ENCODE measurements at places on chromosomes 4 and X.

- DNase-seq, result no peak
Observed at GRCh38 chr4:23390246-23390645, 499.6 kb downstream of the PPARGC1A start.

DNA sequence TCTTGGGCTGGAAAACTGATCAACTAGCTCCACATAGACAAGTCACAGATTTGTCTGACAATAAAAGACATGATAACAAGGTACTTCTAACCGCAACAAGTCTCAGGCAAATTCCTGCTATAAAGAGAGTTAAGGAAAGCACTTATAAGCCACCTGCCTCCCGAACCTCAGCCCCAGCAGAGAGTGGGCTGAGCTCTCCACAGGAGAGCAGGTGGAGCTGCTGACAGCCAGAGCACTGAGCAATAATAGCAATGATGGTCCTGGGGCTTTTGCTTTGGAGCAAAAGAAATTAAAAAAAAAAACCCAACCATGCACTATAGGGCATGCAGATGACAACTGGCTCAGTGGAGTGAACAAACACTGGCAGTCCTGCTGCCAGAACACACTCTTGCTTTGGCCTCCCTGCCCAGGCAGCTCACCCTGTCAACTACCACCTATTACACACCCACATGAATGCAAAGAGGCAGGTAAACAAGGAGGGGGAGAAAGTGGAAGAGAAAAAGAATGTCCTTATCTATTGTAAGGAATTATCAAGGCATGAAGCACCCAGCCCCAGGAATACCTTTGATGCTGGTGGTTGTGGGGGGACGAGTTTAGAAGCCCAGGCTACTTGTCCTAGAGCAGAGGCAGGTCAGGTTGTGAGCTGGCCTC is 135.8 kb upstream of the DGKK start:
- DNase-seq, result no peak

GRCh38 chrX:152738560-152738959 is 5.0 kb downstream of the MAGEA12 start:
- no peak for DNase-seq

GRCh38 chrX:119604766-119605463 is 1.3 kb downstream of the NKRF start:
- no peak for DNase-seq

GRCh38 chrX:386239-386767 is 404 bp downstream of the PPP2R3B start:
- DNase-seq, result peak; percentile 51

DNA sequence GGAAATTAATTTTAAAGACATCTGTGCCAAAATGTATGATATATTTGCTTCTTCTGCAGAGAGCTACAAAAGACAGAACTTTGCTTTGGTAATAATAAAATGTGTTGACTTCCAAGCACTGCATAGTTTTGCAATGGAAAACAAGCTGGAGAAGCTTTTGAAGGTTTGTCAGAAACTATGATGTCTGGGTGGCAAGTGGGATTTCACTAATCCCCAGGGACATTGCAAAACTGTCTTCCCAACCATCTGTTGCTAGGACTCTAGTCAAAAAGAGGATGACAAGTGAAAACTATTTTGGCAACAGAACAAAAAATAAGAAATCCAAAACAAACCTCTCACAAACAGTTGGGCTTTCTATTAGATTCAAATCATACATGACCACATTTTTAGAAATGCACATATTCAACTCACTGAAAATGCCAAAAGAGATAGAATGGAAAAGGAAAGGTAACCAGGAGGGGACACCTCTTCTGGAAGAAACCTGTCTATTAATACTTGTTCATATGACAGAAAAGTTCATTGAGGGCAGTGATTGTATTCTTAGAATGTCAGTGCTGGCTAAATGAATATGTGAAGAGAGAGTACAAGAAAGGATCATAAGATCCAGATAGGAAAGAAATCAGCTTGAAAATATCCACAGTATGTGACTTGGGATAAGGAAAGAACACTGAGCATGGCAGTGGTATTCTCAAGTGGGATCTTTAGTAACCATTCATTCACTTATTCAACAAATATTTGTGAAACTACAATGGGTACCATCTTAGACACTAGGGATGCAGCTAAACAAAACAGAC is 228.0 kb downstream of the RASL11B start:
- no peak for DNase-seq

DNA sequence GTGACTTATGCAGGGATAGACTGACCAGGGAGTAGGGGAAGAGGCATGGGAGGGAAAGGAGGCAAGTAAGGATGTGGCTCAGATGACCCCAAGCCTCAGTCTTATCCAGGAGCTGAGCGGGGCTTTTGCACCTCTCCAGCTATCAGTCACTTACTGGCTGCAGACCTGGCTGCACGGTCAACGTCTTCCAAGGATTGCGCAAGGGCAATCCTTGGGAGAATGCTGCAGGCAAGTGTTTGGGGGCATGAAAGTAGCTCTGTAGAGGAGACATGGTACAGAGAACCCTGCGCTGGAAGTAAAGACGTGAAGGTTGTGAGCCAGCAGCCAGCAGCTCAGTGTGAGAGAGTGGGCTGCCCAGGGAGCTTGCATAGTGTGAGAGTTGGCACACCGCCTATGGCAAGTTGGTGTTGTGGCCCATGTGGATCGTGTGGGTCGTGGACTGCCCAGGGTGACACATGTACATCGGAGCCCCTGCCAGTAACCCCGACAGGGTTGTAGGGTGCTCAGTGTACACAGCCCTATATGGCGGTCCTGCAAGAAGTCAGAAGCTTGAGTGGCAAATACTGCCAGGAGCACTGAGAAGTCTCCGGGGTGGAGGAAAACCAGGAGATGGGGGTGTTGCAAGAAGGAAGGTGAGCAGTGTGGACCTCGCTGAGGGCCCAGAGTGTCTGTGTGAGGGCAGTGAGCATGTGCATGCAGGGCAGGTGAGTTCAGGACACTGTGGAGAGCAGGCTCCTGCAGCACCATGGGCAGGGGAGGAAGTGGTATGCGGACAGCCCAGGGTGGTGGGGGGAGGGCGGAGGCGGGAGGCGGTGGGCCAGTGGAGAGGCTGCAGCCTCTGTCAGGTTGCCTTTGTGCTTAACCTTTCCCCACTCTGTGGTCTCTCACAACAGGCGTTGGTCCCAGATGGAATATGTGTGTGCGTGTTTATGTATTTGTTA is 50.9 kb downstream of the KIT start:
- DNase-seq, result peak; percentile 32

DNA sequence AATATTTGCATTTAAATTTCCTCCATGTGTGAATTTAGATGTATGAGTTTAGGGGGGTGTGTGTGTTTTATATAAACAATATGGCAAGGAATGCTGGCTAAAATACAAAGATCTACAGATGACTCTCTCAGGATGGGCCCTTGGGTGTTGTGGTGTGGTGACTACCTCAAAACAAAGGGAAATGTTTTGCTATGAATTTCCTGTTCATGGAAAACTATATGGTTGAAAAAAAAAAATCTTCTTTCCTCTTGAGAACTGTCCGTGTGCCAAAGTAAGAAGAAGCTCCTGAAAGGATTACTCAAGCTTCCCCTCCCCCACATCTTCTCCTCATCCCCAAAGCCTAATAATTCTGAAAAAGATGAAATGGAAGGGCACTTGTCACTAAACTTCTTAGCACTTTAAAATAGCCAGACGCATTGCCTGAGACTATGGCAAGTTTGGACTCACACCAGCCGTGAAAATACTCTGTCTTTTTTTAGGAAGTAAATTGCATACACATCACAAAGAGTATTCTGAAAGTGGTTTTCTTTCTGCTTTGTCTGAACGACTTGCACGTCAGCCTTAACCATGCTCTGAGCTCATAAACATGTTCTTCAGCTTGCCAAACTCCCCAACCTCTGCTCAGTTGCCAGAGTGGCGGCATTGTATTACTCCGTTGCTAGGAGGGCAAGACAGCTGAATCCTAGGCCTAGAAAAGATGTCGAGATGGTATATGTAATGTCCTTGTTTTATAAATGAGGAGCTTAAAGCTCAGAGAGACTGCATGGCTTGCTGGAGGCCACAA is 250.4 kb upstream of the JADE1 start:
- no peak for DNase-seq

DNA sequence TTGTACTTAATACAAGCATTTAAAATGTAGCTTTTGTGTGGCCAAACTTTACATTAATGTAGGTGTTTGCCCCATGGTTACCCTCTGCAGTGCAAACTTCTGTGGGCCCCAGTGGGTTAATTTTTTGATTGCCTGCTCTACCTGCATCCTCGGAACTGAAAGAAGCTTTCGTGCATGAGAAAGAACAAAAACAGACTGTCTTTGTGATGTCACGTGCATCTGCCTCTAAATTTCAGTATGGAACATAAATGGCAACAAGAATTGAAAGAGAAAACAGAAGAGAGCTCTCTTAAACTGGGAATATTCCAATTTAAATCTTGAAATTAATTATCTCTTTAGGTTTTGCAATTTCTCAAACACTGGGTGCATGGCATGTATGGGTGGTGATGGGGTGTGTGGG is 182.4 kb upstream of the LCORL start:
- DNase-seq, result no peak

DNA sequence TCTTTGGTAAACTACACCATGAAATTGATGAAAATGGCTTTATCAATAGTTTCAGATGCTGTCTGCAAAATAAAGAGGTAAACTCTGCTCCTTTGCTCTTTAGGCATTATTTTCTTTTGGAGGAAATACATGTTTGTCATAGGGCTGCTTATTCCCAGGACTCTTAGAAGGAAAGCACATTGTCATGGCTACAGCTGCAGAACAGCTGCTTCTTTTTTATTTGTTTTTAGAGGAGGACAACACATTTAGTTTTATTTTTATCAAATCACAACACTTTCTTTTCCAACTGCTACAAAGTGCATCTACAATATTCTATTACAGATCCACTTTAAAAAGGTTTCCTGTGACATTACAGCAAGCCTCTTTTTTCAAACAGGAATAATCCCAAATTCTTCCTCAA is 12.7 kb upstream of the HPF1 start:
- DNase-seq, result no peak

DNA sequence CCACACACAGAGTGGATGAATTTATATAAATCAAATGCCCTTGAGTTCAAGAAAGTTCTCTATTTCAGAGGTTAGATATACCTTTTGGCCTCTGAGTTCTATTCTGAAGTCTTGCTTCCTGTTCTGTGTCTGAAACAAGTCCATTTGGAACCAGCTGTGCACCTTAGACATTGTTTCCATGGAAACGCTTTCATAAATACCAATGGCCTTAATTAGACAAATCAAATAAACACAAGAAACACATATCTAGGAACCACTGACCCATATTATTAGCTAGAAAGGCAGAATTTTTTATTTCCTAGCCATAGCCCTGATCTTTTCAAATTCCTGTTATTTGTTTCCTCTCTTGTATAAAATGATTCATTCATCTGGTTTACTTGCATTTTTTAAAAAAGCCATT is 8.4 kb upstream of the C4orf54 start:
- DNase-seq, result no peak

DNA sequence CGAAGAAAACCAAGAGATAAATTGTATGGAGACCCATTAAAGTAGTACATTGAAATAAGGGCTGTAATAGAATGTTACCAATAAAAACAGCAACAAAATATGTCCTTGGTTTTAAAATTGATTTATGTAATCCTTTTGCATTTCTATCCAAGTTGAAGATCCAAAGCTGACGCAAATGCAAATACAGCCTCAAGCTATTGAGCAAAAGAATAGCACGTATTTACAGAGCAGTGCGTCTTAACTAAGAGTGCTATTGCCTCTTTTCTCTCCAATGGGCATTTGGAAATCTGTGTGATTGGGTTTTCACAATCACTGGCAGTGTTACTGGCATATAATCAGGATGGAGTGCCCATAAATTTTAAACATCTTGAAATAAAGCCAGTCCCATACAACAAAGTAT is 417.4 kb downstream of the TLL1 start:
- DNase-seq, result no peak

GRCh38 chrX:51795136-51795535 is 51.9 kb downstream of the GSPT2 start:
- DNase-seq, result no peak

GRCh38 chr4:6492027-6492590 is 19.7 kb upstream of the PPP2R2C start:
- DNase-seq, result no peak

DNA sequence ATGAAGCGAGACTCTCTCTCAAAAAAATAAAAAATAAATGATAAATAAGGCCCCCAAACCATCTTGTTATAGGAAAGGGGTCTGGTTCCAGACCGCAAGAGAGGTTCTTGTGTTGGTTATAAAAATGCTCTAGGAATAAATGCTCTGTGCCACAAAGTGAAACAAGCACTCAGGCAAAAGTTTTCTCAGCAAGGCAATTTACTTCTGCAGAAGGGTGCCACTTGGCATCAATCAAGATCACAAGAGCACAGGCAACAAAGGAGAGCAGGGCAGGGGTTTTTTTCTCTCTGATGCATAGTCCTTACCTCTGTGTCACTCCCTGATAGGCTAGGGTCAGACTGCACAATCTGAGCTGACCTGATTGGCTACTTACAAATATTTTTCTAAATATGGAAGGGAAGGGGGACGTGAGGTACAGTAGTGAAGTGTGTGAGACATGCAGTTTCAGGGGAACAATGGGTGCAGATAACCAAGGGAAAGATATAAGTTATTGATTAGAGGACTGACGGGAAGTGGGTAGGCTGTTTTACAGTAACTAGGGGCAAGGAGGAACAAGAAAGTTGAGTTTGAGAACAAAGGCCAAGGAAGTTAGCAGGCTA is 29.8 kb upstream of the FUNDC1 start:
- no peak for DNase-seq

GRCh38 chrX:78555401-78555980 is 103.6 kb downstream of the RTL3 start:
- peak; percentile 25 for DNase-seq

DNA sequence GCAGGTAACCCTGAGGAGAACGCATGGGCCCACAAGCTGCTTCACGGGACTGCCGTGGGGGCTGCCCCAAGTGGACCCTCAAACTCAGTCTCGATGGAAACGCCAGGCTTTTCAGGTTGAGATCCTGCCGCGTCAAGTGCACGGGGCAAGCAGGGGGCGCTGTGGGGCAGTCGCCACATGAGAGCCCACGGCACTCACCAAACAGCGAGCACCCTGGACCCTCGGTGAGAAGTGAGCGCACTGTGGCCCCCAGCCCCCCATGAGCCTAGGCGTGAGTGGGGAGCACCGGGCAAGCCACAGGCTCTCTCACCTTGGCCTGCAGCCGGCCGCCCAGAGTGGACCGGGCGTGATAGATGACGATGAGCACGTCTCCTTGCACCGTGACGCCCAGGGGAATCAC is 50.9 kb upstream of the CPLX1 start:
- peak; percentile 24 for DNase-seq

DNA sequence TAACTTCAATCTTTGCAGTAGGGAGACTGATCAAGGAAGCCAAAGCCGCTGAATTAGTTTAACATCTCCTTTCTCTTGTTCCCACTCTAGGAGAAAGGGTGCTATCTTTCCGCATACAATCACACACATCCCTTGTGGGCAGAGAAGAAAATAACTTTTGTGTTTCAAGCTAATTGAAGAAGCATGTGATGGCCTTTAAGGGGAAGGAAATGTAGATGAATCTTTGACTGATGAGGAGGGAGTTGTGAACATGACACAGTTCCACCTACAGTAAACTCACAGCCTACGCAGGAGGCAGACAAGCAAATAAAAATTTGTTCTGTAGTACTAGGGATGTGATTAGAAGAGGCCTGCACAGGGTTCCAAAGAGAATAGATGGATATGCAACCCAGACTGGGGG is 14.7 kb upstream of the SPATA4 start:
- no peak for DNase-seq
